CD4-positive, alpha-beta memory T cell (primary cell): ENCODE measurements at places on chromosomes 4 and X.
A peak's percentile ranks its signal among the peaks of the same experiment; 100 is the strongest.

GRCh38 chr4:90643156-90643555 is 516.0 kb downstream of the CCSER1 start:
- DNase-seq: no peak

DNA sequence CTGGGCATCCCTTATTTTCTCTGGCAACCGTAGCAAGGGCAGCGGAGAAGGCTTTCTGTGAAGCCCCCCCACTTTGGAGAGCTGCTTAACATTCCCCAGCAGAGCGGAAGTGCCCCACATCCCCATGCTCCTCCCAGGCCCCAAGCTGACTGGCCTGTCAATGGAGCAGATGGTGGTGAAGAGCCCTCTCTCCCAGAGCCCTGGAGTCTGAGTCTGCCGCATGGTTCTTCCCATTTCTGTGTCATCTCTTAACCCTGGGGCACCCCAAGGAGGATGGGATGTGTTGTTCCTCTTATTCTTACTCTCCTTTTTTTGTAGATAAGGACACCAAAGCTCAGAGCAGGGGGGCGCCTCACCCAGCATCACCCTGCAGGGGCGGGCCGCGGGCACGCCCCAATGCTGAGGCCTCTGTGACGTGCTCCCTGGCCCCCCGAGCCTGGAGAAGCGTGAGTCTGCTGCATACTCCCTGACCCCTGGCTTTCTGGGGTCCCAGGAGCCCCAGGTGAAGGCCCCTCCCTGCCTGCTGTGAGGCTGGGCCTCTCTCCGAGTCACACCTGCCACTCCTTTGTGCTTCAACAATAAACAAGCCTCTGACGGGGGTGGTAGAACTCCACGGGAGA is 35.9 kb downstream of the ADRA2C start:
- DNase-seq: no peak

- no peak for DNase-seq
These were observed 407.4 kb upstream of the AADAT start for GRCh38 chr4:170497112-170497511.

DNA sequence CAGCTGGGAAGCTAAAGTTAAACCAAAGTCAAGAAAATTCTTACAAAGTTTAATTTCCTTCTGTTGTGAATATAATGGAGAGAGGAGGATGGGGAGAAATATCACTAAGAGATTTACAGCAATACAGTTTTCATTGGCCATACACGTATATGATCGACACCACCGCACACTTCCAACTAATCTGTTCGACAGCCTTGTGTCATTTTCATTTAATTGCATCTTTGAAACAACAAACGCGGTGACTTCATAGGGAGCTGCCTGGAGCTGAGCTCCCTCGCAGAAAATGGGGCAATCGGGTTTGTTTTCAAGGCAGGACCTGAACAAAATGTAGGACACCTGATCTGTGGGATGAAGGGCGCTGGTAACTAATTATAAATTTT is 1.3 kb downstream of the PTPN13 start:
- peak; percentile 4 for DNase-seq

DNA sequence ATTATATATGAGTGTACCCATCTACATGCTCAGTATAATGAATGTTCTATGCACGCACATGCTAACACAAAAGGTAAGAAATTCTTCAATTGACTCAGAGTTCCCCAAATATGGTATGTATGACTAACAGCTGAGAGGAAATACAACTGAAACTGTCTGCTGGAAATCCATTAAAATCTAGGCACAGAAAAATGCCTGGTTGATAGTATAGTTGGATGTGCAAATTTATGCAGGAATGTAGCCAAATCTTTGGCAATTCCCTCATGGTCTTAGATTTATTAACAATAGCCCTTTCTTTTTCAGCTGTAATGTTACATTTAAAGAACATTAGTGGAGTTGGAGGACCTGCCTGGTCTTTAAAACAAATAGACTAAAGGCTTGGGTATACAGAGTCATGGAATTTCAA is 5.5 kb downstream of the CAMK2D start:
- no peak for DNase-seq

- DNase-seq: no peak
These were observed 47.3 kb upstream of the TLR3 start for GRCh38 chr4:186021461-186022167.

- DNase-seq: no peak
These were observed 662.2 kb upstream of the BOD1L1 start for GRCh38 chr4:14289708-14290107.

DNA sequence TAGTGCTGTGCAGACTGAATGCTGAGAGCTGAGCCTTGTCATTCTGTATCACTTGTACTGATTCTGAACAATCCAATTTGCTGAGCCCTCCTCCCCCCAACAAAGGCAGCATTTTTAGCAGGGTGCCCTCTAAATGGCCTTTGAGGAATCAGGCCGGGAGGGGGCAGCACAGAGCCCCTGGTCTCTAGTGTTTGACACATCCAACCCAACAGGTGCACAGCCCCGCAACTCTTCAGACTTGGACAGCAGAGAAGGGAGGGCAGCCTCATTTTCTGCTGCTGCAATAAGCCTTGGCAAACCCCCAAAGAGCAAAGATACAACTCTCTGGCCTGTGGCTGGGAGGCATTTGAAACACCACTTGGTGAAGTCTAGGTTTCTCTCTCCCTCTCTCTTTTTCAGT is 3.4 kb downstream of the ATP1B4 start:
- DNase-seq: peak; percentile 31

GRCh38 chr4:138005486-138005885 is 236.7 kb downstream of the SLC7A11 start:
- no peak for DNase-seq

DNA sequence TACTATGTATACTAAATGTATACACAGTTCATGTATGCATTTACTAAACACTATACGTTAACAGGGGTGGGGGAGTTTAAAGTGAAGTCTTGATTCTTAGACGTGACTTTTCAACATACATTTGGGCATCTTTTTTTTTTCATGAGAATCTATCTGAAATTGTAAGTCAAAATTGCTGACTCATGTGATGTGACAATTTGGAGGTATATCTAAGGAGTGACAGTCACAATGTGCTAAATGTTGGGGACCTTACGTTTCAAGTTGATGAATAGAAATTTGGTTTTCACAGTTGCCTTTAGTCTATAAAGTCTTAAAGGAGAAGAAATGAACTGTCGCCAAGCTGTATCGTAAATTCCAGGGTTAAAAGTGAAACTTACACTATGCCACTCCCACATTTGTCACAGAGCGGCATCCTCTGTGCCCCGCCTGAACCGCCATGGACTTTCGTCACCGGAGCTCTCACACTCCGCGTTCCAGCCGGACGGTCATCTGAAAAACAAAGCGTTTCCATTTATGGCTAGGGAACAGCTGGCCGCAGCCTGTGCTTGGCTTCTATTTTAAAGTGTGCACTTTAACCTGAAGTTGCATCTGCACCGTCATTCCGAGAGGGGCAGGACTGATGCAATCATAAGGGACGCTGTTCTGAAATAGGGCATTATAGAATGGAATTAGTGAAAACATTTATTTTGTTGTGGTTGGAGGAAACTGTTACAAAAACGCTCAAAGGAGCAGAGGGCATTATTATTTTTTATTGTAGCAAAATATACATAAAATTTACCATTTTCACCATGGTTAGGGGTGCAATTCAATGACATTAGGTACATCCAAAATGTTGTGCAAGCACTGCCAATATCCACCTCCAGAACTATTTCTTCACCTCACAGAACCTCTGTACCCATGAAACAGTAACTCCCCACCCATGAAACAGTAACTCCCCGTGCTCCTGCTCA is 30.9 kb downstream of the PDLIM3 start:
- no peak for DNase-seq

DNA sequence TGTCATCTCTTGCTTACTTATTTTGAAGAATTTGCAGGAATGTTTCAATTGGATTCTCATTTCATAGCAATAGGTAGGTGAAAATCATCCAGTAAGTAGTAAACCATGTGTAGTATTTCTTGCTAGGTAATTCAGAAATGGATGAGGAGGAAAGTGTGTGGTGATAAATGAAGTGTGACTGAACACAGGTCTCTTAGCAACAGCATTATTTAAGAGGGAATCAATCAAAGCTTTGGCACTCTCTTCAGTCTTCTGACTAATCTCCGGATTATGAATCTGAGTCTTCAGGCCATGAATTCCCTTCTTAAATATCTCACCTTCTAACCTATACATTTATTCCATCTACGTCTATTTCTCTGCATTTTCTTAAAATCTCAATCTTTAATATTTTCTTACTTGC is 55.8 kb upstream of the ARHGAP24 start:
- no peak for DNase-seq

GRCh38 chr4:71550220-71551165 is 211.7 kb downstream of the SLC4A4 start:
- no peak for DNase-seq

DNA sequence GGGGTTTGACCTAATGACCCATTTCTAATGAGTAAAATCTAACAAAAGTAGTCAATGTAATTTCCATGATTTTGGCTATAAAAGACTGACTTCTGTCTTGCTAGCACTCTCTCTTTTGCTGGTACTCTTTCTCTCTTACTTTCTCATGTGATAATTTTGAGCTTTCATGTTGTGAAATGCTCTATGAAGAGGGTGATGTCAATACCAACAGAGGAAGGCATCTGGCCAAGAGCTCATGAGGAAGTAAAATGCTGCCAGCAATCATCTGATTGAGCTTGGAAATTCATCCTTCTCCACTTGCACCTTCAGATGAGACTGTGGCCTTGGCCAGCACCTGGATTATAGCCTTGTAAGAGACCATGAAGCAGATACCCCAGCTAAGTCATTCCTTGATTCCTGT is 347.7 kb downstream of the HS3ST1 start:
- DNase-seq: no peak

DNA sequence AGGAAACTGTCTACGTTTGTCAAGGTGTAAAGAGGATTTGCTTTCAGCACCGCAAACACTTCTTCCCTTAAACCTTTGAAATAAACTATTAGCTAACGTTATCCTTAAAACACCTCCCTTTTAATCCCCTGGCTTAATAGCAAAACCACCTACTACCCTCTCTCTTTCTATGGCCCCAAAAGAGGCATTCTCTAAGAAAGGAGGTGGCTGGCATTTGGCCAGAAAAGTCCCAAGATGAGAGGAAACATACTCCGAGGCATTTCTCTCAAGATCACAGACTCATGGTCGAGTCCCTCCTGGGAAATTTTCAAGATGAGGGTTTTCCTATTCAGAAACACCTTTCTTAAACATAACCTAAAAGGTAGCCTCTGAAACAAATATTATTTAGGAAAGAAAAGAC is 60.6 kb upstream of the VCX3B start:
- no peak for DNase-seq

DNA sequence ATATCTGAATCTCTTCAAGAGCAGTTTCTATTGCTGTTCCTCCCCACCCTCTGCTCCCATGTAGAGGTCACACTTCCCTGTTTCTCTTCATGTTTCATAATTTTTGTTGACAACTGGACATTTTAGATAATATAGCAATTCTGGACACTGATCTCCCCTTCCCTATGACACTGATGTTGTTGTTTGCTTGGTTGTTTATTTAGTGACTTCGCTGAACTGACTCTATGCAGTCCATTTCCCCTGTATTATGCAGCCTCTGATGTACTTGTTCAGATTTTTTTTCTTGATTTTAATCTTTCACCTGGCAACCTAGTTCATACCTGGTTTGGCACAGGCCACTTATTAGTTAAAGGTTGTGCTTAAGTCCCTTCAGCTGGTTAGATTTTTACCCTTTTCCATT is 29.2 kb downstream of the CLDN2 start:
- no peak for DNase-seq

DNA sequence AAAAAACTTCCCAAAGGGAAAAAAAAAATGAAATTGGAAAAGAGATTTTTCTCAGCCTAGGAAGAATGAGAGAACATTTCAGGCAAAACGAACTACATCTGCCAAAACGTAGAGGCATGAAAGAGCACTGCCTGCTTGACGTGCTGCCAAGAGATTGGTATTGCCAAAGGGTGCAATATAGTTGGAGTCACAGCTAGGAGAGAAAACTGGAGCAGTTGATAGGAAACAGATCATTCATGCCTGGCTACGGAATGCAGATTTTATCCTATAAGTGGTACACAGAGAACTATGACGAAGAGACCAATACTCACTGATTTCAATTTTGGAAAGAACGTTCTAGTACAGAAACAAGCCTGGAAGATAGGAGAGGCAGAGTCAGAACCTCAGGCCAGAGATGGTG is 68.4 kb upstream of the IQCM start:
- DNase-seq: no peak

- no peak for DNase-seq
These were observed 109.3 kb upstream of the KLHL13 start for GRCh38 chrX:118225711-118226428.

DNA sequence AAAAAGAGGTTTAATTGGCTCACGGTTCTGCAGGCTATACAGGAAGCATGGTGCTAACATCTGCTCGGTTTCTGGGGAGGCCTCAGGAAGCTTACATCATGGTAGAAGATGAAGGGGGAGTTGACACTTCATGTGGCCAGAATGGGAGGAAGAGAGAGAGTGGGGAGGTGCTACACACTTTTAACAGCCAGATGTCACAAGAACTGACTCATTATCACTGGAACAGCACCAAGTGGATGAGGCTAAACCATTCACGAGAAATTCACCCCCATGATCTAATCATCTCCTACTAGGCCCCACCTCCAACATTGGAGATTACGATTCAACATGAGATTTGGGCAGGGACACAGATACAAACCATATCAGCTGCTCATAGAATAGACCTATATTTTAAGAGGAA is 255.8 kb downstream of the OPHN1 start:
- no peak for DNase-seq

GRCh38 chr4:184596617-184597185 is 52.5 kb downstream of the CASP3 start:
- DNase-seq: no peak

GRCh38 chr4:8544282-8544681 is 35.9 kb upstream of the GPR78 start:
- DNase-seq: no peak

DNA sequence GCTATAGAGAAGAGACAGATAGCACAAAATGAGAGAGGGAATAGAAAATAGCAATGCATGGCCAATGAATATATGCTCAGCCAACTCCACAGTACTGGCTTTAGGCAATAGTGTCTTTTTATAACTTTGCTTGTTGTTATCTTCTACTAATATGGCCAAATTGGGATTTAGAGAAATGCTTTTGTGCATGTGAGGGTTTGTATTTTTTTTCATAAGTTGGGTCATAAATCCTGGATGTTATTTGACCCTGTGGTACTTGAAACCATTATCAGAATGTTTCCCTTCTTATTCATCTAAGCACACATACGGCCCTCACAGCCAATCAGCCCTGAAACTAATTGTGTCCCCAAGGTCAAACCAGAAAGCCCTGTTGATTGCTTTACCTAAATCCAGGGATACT is 35.2 kb upstream of the LPAR4 start:
- no peak for DNase-seq

DNA sequence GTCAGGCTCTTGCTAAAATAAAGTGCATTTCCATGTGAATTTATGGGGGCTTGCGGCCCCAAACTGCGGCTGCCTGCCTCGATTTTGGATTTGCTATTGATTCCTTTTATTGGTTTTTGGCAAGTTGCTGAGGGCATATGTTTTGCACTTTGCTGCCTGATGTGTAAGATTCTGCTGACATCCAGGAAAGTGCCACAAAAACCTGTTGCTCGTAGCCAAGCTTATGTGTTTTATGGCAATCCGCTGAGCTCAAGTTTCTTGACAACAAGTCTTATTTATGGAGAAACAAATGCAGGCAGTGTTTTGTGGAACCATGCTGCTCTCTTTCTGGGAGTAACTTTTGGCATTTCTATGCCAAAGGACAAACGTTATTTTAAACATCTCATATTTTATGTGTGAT is 97.3 kb upstream of the DDIT4L start:
- no peak for DNase-seq

GRCh38 chrX:81195712-81196111 is 6.0 kb downstream of the HMGN5 start:
- DNase-seq: peak; percentile 51
